AG10803 (cell line): ENCODE measurements at places on chromosomes 3 and 15.

GRCh38 chr15:75517233-75517632 lies 61.9 kb downstream of the PTPN9 start:
- DNase-seq: no peak

- no peak for DNase-seq
Measured at GRCh38 chr15:101667881-101668280, 15.7 kb upstream of the TM2D3 start.

GRCh38 chr3:190552969-190553759 lies 39.3 kb downstream of the IL1RAP start:
- DNase-seq: no peak

- peak; percentile 45 for DNase-seq
Measured at GRCh38 chr3:12707449-12707848, 43.5 kb upstream of the RAF1 start.

- DNase-seq: no peak
Measured at GRCh38 chr15:95394186-95395067, 936.1 kb upstream of the NR2F2 start.

DNA sequence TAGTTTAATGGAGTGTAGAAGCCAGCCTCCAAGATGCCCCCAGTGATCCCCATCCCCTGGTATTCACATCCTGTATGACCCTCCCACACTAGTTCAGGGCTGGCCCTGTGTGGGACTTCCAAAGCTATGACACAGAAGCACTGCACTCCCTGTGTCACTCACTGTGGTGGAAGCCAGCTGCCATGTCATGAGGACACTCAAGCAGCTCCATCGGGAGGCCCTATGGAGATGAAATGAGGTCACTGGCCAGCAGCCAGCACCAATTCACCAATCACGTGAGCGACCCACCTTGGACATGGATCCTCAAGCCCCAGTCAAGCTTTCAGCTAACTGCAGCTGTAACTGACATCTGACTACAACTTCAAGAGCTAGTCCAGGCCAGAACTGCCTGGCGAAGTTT lies 3.9 kb upstream of the ACAN start:
- no peak for DNase-seq

GRCh38 chr3:18870642-18871041 lies 277.7 kb upstream of the KCNH8 start:
- no peak for DNase-seq

- DNase-seq: no peak
Measured at GRCh38 chr3:108152274-108152673, 61.4 kb upstream of the CD47 start.

DNA sequence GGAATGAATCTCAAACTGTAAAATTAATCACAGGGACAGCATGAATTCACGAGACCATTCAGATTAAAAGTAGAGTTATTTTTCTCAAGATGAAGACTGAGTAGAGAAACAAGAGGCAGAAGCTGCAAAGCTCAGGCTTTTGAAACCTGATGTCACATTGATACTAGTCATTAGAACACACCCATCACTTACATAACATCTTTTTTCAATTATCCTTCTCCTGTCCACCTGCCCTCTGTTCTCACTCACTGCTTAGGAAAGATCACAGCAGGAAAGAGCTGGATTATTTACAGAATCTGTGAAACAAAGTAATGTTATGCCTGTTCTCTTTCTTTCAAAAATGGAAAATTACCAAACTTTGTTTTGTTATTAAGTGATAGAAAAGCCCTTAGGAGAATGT lies 72.0 kb upstream of the CDAN1 start:
- no peak for DNase-seq

DNA sequence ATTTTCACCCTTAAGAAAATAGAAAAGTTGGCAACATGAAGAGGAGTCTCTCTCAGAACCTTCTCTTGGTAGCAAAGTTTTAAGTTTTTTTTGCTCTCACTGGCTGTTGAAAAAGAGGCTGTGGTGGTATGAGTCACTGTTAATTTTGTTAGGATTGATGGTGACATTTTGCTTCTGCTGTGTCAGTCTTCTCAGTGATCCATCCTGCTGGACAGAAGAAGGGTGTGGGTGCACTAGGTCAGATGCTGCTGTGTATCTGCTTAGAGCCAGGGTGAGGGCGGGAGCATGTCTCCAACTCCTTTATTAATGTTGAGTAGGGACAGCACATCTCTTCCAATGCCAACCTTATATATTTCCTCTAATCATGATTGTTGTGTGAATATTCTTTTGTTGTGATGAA lies 369.5 kb downstream of the FEZF2 start:
- DNase-seq: no peak

- DNase-seq: no peak
Measured at GRCh38 chr3:148938936-148939335, 52.4 kb upstream of the GYG1 start.

GRCh38 chr15:83626171-83626802 lies 27.6 kb upstream of the ADAMTSL3 start:
- no peak for DNase-seq

GRCh38 chr15:48682942-48683651 lies 37.6 kb upstream of the FBN1 start:
- peak; percentile 91 for DNase-seq

GRCh38 chr3:133112666-133113065 lies 74.5 kb downstream of the TMEM108 start:
- DNase-seq: peak; percentile 16

GRCh38 chr15:23793191-23793680 lies 106.1 kb upstream of the NDN start:
- DNase-seq: no peak

- no peak for DNase-seq
Measured at GRCh38 chr3:188993181-188993580, 178.6 kb upstream of the TPRG1 start.

DNA sequence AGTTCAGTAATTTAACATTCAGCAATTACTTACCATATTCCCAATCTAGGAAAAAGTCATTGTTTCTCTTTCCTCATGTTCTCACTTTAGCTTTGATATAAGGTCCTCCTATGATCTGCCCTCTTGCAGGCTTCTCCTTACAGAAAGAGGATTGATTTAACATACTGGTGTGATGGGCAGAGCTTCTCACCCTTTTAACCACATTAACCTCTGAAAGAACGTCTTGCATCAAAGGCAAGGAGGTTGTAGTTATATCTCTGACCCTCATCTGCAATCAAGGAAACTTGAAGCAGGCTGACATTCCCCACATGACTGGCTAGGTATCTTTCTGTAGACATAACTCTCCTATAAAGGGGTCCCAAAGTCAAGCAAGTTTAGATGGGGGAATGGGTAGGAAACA lies 39.5 kb downstream of the BTLA start:
- no peak for DNase-seq

DNA sequence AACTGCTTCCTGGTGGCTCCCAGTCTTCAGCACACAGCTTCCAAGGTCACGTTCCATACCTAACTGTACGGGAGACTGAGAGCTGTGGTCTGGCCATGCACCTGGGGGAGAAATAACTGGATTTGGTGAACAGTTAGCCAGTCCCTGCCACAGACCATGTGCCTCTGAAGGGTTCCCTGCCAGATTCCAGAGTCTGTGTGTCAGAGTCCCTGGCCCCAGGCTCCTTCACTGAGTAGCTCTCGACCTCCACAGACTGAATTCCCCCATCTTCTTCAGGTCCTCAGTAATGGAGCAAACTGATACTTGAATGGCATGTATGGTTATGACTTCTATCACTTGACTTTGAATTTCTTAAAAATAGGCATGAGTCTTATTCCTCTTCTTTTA lies 17.5 kb downstream of the MKRN2OS start:
- no peak for DNase-seq

DNA sequence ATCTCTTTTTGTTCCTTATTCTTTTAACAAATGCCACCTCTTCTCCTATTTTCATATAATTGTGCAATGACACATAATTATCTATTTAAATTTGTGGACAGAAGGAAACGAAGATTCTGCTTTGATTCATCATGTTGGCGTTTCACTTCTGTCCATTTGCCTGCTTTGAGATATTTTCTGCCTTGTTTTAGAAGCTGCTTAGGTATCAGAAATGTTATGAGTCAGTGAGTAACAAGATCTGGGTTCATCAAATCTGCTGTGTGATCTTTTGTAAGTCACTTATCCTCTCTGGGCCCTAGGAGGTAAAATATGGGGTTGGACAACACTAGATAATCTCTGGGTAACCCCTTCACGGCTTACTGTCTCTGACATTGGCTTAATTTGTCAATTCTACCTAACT lies 7.3 kb upstream of the MINDY4B start:
- DNase-seq: no peak

- DNase-seq: no peak
Measured at GRCh38 chr3:197700095-197700494, 36.6 kb downstream of the RUBCN start.

- no peak for DNase-seq
Measured at GRCh38 chr3:101925564-101925963, 76.2 kb downstream of the NFKBIZ start.

GRCh38 chr3:148289159-148289558 lies 408.5 kb upstream of the AGTR1 start:
- DNase-seq: no peak

GRCh38 chr3:94420931-94421330 lies 358.1 kb downstream of the NSUN3 start:
- DNase-seq: no peak

GRCh38 chr15:90099868-90100831 lies 2.1 kb downstream of the IDH2 start:
- peak; percentile 97 for DNase-seq

GRCh38 chr3:45232521-45232920 lies 6.4 kb upstream of the TMEM158 start:
- DNase-seq: peak; percentile 78

- no peak for DNase-seq
Measured at GRCh38 chr3:122674339-122674738, 6.3 kb upstream of the PARP14 start.

DNA sequence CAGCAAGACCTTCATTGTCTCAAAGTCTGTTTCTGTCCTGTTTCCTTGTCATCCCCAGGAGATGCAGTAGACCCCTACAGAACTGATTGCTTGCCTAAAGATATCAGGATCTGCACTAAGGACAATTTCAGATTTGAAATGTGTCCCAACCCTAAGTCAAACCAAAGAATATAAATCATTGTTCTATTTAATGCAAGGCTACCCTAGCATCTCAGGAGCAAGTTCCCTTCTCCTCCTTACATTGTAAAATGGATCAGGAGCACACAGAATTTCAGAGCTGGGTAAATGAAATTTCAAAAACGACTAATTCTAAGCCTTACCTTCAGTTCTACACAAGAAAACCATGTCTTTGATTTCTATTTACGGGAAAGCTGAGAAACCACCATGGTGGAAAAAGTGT lies 360.9 kb upstream of the KCNH8 start:
- DNase-seq: no peak

DNA sequence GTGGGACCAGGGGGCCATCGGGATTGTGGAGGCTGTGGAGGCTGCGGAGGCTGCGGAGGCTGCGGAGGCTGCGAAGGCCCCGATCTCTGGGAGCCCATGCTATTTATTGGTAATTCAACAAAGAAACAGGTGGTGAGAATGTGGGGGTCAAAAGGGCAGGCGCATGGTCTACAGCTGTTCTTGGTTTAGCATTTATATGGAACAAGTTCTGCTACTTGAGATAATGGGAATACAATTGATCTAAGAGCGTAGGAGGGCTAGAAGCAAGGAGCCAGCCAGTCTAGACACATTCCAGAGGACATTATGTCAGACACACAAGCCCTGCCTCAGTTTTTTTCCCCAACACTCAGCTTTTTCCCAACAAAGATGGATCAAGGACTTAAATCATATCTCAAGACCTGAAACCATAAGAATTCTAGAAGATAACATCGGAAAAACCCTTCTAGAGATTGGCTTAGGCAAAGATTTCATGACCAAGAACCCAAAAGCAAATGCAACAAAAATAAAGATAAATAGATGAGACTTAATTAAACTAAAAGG lies 20.1 kb downstream of the C3orf80 start:
- DNase-seq: no peak

GRCh38 chr3:70981231-70981880 lies 602.2 kb downstream of the FOXP1 start:
- DNase-seq: no peak

- DNase-seq: no peak
Measured at GRCh38 chr3:105516972-105517371, 150.3 kb downstream of the ALCAM start.

- DNase-seq: no peak
Measured at GRCh38 chr3:193655831-193656433, 62.9 kb downstream of the OPA1 start.

DNA sequence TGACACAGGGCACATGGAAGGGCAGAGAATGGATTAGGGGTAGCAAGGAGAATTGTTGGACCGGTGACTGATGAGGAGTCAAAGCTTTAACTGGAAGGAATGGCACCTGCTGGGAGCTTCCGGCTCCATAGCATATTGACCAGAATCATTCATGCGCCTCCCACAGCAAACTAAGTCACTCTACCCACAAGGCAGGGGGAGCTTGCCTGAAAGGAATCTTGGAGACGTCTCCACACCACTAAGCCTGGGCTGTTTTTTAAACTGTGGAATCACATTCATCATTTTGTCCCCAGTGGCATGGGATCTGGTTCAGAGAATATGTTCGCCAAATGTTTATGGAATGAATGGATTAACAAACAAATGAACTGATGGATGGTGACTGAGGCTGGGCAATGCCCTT lies 57.0 kb upstream of the ITGA11 start:
- peak; percentile 77 for DNase-seq

DNA sequence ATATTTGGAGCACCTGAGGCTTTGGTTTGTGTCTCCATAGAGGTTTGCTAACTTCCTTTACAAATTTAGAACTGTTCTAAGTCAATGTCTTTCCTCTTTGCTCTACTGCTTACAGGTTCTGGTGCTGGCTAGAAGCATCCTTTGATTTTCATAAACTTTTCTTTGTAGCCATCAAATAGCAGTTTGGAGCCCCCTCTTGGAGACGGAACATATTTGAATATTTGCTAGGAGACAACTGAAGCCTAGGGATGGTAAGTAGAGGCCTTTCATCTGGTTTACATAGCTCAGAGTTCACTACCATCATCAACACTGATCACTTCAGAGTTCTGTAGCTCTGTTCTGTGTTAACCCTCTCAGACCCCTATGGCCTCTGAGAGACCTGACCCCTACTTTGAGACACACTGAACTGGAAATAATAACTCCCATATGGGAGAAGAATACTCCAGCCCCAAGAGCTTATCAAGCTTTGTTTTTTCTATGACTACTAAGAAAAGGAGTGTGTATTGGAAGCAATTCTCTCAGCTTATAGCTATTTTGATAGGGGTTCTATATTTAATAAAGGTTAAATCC lies 420.4 kb downstream of the EPHA3 start:
- no peak for DNase-seq

DNA sequence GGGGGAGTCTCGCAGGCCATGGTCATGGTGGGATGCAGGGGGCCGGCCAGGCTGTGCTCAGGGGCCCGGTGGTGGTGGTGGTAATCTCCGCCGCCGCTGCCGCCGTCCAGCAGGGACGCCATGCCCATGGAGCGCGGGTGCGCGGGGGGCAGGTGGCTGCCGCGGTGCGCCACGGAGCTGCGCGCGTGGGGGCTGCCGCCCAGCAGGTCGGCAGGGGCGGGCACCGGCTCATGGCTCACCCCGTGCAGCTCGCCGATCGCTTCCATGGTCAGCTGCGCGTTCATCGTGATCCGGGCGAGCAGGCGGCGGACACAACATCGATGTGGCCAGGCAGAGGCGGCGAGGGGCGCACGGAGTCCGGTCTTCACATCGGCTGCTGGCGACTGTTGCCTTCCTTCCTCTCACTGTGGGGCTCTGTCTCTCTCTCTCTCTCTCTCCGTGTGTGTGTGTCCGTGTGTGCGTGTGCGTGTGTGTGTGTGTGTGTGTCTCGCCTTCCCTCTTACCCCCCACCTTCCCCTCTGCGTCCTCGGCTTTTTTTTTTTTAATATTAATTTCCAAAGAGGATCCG lies 451 bp downstream of the ONECUT1 start:
- no peak for DNase-seq
